IPS DF 6.9 (cell line): ENCODE measurements at places on chromosomes 4 and X.

DNA sequence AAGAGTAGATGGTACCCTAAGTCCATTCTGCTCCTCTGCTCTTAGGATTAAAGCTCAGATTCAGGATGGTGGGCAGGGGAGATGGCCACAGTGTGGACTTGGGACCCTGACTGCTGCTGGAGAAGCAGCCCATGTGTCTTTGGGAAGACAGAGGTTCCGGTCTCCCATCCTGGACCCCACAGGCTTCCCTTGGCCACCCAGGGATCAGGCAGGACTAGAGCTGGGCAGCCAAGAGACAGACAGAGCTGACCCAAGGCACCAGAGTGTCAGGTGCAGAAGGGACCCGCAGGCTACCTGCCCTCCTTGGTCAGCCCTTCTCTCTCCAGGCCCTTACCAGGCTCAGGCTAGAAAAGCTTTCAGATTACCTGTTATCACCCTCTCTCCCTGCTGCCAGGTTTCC is 25.7 kb upstream of the SHROOM4 start:
- H3K36me3 ChIP-seq, result no peaks in the 10 kb centered on the region
- H3K27ac ChIP-seq, result no peak overlapping the region
- no peak overlapping the region for H3K4me3 ChIP-seq
- H3K4me1 ChIP-seq, result no peaks in the 10 kb centered on the region

GRCh38 chr4:149891426-149891825 is 75.8 kb upstream of the IQCM start:
- H3K27me3 ChIP-seq, result no peaks in the 10 kb centered on the region
- DNase-seq, result no peak
- no peak overlapping the region for H3K27ac ChIP-seq
- H3K4me1 ChIP-seq, result no peaks in the 10 kb centered on the region

DNA sequence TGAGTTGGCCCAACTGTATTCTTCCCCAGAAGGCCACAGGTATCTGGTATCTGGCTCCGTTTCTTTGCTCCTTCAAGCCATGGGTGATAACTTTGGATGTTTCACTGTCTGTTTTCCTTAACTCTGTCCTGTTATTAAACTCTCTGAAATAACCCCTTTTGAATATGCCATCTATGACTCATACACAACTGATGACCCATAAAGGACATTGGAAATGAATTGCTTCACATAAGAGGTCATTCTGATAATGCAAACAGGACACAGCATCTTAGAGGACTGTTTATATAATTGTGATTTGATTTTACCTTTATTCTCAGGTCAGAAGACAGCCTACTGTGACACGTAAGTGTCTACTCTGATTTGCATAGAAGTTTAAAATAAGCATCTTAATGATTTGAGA is 227.7 kb downstream of the VEGFC start:
- DNase-seq, result no peak
- H3K4me3 ChIP-seq, result no peak overlapping the region
- no peak overlapping the region for H3K27ac ChIP-seq
- H3K4me1 ChIP-seq, result no peaks in the 10 kb centered on the region
- no peaks in the 10 kb centered on the region for H3K27me3 ChIP-seq

DNA sequence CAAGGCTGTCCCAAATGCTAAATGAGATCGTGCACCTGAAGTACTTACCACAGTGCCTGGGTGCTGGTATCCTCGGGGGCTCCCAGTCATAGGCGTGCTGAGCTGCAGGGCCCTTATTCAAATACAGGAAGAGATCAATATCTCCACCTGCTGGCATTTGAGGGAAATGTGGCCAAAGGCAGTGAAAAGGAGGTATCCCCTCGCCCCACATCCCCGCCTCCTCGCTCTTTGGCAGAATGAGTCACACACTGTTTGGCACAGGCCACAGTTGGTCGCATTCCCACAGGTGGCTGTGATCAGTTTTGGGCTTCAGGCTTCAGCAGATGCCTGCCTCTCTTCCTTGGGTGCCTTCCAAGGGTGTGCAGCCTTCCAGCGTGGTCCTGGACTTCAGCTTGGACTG is 28.4 kb downstream of the ZNF185 start:
- peaks cover 3% of the 10 kb centered on the region; the same call in 1 of the 2 replicates for H3K36me3 ChIP-seq
- H3K27ac ChIP-seq, result no peak overlapping the region
- H3K4me1 ChIP-seq, result peaks cover 1% of the 10 kb centered on the region; the same call in 1 of the 2 replicates
- H3K27me3 ChIP-seq, result no peaks in the 10 kb centered on the region
- no peak for DNase-seq
